ENCODE measurements at places on chromosomes 4 and X.
A peak's percentile ranks its signal among the peaks of the same experiment; 100 is the strongest.

GRCh38 chr4:172826346-172826745, 342.3 kb upstream of the GALNT7 start:
- peak; percentile 63 for DNase-seq

DNA sequence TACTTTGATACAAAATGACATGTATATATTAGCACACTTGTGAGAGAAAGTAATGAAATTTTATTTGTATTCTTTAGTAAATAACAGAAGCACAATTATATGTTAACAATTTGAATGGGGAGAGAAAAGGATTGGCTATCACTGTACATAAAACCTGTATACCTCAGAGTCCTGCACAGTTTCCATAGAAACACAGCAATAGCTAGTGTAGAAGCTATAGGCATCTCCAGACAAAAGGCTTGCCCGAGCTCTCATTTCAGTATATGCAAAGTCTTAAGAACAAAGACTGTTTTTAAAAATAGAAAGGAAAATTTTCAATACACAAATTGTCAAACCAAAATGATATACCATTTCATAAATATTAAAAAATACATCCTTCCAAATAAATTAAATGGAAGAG, 38.5 kb downstream of the GPM6A start:
- DNase-seq, result no peak

GRCh38 chrX:19990151-19990555, 708 bp downstream of the BCLAF3 start:
- DNase-seq, result peak; percentile 0

DNA sequence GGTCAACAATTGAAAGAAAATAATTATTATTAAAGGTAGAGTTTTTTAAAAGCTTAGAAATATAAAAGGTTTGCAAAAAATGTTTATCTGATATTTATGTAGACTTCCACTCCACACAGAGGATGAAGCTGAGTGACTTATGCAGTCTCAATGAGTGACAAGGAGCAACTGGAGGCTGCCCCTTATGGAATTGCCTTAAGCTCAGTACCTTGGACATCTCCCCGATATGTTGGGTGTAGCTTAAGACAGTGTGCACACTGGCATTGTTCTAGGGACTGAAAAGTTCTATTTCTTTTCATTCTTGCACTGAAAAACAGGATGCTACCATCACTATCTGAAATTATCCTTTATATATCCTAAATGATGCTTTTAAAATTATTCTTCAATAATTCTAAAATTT, 292.1 kb downstream of the PRDM5 start:
- DNase-seq, result peak; percentile 13

GRCh38 chr4:153451911-153452657, 14.1 kb upstream of the TMEM131L start:
- no peak for DNase-seq

- no peak for DNase-seq
Measured at GRCh38 chr4:83516042-83516772, 19.7 kb upstream of the GPAT3 start.

GRCh38 chrX:30253257-30253656, 6.3 kb downstream of the MAGEB1 start:
- no peak for DNase-seq

DNA sequence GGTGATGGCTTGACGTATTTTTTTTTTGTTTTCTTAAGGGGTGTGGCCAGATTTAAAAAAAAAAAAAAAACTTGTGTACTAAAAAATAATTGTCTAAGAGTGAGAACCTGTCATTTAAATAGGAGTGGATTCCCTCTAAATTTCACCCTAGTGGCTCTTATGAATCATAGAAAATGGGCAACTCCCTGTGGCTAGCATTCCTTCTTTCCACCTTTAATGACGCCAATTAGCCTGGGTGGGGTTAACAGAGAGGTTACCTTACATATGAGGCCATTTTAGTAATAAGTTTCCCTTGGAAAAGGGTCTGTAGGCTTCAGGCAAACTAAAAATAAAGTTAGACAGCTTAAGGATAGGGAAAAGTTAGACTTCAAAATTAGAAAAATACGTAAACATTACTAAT, 223.5 kb upstream of the FAM241A start:
- no peak for DNase-seq

- DNase-seq, result no peak
Measured at GRCh38 chr4:17688011-17688441, 73.6 kb downstream of the MED28 start.

Data from fibroblast of skin of back (primary cell).